Activated naive CD8-positive, alpha-beta T cell treated with anti-CD3 and anti-CD28 coated beads, Interleukin-2, amount 50 U/mL, for 16 hours (primary cell): ENCODE measurements at places on chromosomes 2 and 18.

DNA sequence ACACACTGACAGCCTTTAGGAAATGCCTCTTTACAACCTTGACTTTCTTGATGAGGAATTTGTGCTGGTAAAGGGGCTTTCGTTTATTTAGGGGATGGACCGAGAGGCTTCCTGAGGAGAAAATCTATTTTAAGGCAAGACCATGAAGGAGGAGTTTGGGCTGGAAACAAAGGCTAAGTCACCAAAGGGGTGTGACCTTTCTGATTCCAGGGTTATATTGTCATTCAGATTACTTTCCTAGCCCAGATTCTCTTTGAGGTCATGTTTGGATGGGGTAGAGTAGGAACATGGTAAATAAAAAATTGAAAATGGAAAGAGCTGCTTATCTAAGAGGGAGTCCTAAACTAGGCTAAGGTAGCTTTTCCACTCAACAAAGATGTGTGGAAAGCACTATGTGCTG lies 77.1 kb upstream of the UGP2 start:
- DNase-seq = no peak

- DNase-seq = no peak
Observed at GRCh38 chr2:3470856-3471737, 48.2 kb downstream of the ADI1 start.

DNA sequence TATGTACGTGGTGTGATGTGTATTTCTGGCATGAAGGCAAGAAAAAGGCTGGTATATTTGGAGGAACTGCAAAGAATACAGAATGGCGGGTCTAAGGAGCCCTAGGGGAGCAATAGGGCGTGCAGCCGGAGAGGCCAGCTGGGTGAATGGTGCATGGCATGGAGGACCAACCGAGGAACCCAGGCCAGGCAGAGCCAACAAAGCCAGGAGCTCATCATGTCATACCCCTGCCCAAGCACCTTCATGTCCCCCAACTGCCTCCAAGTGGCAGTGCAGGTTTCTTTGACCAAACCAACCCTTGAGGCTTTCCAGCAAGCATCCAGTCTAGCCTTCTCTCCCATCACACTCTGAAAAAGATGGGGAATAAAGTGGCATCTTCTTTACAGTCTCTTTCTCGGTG lies 8.9 kb upstream of the KCNK3 start:
- DNase-seq = no peak

- DNase-seq = no peak
Observed at GRCh38 chr2:160022162-160022561, 40.3 kb downstream of the PLA2R1 start.

DNA sequence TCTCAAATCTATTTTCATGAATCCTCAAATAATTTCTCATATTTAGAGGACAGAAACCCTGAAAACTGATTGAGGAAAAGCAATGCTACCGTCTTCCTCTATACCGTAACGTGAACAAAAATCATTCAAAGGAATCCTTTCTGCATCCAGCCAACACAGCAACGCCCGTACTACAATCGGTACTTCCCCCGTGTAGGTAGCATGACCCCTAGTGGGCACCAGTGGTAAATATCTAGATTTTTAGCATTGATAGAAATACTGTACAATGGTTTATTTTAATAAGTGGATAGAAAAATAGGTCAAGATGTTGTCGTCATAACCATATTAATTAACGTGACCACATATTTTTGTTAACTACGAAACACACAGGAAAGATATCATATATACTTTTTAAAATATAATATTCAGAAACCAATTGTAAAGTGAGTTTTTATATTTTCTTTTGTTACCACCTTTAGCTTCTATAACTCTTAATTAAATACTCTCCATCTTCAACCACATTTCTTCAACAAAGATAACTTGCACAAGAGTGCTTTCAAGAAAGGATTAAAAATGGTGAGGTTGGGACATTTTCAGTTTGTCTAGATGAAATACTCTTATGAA lies 194.1 kb downstream of the SS18 start:
- no peak for DNase-seq

- DNase-seq = no peak
Observed at GRCh38 chr2:203122317-203122986, 107.8 kb downstream of the NBEAL1 start.

GRCh38 chr2:96556441-96557330 lies 20.1 kb downstream of the ARID5A start:
- no peak for DNase-seq

DNA sequence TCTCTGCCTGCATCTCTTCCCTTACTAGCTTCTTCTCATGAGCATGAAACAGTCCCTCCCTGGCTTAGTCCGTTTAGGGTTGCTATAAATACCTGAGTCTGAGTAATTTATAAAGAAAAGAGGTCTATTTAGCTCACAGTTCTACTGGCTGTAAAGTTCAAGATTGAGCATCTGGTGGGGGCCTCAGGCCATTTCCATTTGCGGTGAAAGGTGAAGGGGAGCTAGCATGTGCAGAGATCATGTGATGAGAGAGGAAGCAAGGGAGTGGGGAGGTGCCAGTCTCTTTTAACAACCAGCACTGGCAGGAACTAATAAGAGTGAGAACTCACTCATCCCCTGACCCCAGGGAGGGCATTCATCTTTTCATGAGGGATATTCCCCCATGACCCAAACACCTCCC lies 26.8 kb downstream of the RHBDD1 start:
- no peak for DNase-seq

DNA sequence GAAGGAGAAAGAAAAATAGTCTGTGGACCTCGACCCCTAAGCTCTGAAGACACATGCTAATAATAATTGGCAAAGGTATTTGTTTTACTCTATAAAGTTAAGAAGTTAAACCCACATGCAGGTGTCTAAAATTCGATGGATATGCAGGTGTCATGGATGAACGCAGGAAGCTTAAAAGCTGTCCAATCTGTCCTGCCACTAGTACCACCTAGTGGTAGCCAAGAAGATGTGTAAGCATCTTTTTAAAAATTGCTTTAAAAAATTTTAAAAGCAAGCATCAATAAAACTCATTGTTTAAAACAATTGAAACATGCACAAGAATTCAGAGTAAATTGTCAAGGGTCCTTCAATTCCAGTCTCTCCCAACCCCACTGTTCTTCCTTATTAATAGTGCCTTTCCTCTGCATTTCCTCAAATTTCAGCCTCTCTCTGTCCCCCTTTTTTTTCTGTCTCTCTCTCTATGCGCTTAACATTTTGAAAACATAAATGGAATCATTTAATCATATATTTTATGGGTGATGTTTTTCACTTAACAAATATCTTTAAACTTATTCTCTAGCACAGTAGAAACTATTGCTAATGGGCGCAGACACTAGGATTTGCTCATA lies 30.6 kb upstream of the PPP3R1 start:
- no peak for DNase-seq

- no peak for DNase-seq
Observed at GRCh38 chr18:8661754-8662559, 43.4 kb upstream of the MTCL1 start.

DNA sequence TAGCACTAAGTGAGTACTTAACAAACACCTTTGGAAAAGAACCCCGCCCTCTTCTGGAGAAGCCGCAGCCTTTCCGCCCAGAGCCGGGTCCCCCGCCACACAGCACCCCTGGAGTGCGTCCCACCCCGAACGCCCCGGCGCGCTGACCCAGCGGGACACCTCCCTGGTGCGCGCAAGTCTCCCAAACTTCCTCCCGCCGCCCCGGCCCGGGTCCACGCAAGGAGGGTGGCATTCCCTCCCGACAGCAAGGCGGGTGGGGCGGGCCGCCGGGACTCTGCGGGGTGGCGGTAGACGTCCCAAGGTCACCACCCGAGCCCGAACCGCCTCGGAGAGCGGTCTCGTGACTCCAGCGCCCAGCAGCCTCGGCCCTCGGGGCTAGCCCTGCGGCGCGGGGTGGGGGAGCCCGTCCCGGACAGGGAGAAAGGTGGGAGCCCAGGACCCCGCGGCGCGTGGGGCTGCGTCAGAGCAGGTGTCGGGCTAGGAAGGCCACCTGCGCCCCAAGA lies 598 bp downstream of the CCDC93 start:
- no peak for DNase-seq

GRCh38 chr2:132978840-132979239 lies 308.8 kb upstream of the LYPD1 start:
- DNase-seq = no peak

DNA sequence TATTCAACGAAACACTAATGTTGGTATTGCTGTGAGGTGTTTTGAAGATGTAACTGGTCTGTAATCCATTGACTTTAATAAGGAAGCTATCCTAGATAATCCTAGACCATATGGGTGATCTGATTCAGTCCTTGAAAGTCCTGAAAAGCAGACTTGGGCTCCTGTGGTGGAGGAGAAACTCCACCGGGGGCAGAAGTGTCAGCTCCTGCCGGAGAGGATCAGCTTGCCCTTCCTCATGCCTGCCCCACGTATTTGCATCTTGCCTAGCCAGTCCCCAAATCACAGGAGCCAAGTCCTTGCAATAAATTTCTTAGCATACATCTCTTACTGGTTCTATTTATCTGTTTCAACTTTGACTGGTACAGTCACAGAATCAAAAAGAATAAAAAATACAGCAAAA lies 144.2 kb upstream of the DLGAP1 start:
- no peak for DNase-seq

DNA sequence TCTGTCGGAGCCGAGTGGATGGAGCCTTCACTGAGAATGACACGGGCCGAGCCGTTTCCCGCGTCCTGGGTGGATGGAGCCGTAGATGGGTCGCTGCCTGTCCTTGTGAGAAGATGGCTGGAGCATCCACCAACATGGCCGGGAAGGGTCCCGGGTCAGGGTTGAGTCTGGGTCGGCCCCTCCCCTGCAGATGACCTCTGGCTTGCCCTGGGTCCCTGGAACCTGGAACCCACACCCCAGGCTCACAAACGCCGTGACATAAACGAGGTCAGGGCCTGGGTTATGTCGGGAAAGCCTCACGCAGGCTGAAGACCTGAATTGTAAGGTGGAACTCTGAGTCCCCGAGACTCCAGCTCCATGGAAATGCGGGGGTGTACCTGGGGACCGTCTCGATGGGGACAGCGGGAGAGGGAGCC lies 94.9 kb downstream of the NFATC1 start:
- no peak for DNase-seq

- DNase-seq = no peak
Observed at GRCh38 chr2:41722668-41723369, 325.0 kb upstream of the PKDCC start.

GRCh38 chr2:218221000-218221399 lies 4.0 kb downstream of the ARPC2 start:
- no peak for DNase-seq

DNA sequence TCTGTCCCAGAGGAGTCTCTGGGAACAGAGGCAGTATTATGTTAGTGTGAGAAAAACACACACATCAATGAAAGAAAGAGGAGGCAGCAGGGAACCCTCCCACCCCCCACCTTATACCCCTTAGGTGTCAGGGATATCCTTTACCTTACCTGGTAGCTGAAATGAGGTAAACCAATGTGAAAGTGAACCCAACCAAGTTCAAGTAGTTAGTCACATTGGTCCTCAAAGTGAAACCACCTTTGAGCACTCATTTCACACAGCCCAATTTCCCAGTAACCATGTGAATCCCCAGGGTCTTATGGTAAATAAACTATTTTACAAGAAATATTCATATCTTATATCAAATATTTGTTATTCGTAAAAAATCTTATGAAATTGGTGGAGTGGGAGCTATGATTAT lies 377.8 kb downstream of the LRATD1 start:
- no peak for DNase-seq

GRCh38 chr2:1900732-1901131 lies 156.4 kb upstream of the PXDN start:
- DNase-seq = no peak

DNA sequence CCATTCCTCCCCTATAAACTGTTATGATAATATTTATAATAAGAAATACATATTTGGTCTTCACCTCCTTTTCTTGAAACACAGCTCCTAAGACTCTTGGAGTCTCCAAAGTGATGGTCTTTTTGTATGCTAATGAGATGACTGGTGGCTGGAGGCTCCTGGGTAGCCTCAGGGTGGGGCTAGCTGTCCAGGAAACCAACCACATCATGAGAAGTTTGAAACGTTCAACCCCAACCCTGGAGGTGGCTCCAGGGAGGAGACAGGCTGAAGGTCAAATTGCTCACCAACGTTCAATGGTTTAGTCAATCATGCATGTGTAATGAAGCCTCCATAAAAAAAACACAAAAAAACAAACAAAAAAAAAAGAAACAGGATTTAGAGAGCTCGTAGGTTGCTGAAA lies 298.7 kb upstream of the MGAT5 start:
- no peak for DNase-seq

DNA sequence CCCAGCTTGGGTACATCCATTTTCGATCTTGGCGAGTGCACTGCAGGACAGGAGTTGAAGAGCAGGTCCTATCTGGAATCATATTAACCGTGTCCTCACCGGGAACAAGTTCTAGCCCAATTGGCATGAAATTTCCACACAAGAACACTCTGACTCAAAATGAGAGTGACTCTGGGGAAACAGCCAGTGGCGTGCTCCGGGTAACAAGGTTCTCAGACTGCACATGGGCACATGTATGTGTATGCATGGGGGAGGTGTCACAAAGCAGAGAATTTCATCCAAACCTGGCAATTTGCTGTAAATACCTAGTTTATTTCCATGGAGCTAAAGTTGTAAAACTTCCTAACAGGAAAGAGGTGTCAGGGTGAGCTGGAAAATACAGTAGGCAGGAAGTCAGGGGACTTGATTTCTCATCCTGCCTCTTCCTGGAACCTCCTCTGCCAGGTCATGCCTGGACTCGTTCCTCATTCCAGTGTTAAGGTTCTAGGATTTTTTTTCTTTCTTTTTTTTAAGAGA lies 1.7 kb downstream of the TUBB6 start:
- no peak for DNase-seq

GRCh38 chr2:160417745-160418397 lies 75.7 kb downstream of the RBMS1 start:
- DNase-seq = no peak

DNA sequence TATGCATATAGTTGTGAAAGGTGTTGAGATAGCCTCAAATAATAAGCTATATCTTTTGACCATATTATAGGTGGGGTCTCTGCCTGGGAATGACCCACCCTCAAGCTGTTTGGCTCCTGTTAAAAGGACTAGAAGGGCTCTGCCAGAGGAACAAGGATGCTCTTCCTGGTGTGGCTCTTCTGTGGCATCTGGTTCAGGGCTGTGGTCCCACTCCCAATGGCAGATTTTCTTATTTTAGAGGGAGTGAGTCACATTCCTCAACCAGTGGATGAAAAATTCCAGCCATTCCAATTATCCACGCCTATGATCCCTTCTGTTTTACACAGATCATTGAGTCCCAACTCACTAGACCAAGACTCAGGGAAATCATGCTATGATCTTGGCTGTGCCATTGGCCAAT lies 119.9 kb downstream of the PARD3B start:
- no peak for DNase-seq

GRCh38 chr2:236446521-236446920 lies 123.1 kb upstream of the ACKR3 start:
- no peak for DNase-seq

- no peak for DNase-seq
Observed at GRCh38 chr18:24136967-24137373, 1.9 kb upstream of the CABYR start.

- DNase-seq = no peak
Observed at GRCh38 chr2:135689679-135690078, 52.0 kb upstream of the UBXN4 start.

GRCh38 chr18:8757396-8757997 lies 52.1 kb downstream of the MTCL1 start:
- DNase-seq = no peak
